Stromal cell of bone marrow (primary cell): ENCODE measurements at places on chromosomes 4 and X.
A peak's percentile ranks its signal among the peaks of the same experiment; 100 is the strongest.

- DNase-seq: no peak
These were observed 10.4 kb upstream of the DGAT2L6 start for GRCh38 chrX:70166601-70167590.

GRCh38 chr4:117093571-117093970 is 8.2 kb upstream of the TRAM1L1 start:
- DNase-seq: peak; percentile 37

- DNase-seq: no peak
These were observed 336.5 kb downstream of the BMPR1B start for GRCh38 chr4:95093936-95094929.

- DNase-seq: no peak
These were observed 101.7 kb downstream of the CORIN start for GRCh38 chr4:47736146-47736545.

GRCh38 chr4:18440527-18441202 is 419.1 kb upstream of the LCORL start:
- DNase-seq: no peak

DNA sequence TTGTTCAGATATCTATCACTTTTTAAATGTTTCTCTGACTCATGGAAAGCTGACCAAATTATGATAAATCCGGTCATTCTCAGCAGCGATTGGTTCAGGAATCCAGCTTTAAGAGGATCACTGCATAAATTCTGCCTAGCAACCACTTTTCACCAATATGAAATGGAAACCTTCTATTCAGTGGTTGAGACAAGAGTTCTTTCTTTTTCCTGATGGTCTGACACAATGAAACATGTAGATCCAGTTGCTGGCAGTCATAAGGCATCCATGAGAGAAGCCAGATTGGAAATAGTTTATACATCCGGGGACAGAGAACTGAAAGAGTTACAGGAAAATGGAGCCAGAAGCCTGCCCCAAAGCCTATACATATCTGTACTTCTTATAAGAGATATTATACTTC is 27.2 kb downstream of the MAB21L2 start:
- DNase-seq: no peak

- no peak for DNase-seq
These were observed 2183.9 kb upstream of the TENM3 start for GRCh38 chr4:180059216-180059881.

DNA sequence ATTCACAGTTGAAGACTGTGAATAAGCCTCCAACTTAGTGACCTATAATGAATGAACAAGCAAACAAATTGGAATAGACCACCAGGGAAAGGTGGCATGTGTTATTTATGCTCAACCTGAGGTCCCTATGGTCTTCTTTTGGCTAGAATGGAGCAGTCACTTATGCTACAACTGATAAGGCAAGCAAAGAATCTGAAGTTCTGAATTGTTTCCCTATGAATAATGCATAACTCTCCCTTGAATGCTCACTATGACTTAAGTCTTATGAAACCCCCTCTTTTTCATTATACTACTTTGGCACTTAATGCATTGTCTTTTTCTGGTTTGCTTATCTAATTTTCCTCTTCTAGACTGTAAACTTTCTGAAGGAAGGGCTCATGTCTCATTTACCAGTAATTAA is 2.6 kb downstream of the GIMD1 start:
- DNase-seq: no peak

DNA sequence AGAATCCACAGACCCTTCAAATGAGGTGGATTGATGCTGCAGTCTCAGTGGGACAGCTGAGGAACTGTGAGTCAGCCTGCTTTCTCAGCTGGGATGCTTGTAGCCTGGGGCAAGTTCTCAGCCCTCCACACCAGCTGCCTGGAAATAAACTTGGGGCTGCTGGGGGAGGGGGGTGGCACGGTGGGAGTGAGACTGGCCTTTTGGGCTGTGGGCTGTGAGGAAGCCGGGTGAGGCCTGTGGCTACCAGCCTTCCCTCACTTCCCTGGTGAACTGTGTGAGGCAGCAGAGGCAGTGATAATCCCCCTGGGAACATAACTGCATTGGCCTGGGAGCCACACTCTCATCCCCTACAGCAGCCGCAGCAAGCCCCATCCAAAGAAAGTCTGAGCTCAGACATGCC is 114.5 kb upstream of the GUCY1A1 start:
- DNase-seq: no peak

- DNase-seq: peak; percentile 6
These were observed 576.8 kb downstream of the GBA3 start for GRCh38 chr4:23269566-23269965.

DNA sequence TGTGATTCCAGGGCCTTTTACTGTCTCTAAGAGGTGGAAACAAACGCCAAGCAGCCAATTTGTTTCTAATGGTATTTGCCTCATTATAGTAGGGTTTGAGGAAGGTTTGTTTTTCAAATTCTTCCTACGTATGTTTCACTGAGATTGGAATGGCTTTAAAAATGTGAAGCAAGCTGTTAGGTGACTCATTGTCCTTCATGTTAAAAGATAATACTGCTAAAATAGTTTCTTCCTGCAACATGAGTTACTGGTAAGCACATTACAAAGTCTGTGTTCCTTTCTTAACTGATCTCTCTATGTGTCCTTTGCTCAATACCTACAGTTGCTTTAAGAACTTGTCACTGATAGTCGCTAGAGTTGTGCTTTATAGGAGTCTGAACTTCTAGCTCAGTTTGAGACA is 1183.9 kb downstream of the RPA4 start:
- DNase-seq: no peak

DNA sequence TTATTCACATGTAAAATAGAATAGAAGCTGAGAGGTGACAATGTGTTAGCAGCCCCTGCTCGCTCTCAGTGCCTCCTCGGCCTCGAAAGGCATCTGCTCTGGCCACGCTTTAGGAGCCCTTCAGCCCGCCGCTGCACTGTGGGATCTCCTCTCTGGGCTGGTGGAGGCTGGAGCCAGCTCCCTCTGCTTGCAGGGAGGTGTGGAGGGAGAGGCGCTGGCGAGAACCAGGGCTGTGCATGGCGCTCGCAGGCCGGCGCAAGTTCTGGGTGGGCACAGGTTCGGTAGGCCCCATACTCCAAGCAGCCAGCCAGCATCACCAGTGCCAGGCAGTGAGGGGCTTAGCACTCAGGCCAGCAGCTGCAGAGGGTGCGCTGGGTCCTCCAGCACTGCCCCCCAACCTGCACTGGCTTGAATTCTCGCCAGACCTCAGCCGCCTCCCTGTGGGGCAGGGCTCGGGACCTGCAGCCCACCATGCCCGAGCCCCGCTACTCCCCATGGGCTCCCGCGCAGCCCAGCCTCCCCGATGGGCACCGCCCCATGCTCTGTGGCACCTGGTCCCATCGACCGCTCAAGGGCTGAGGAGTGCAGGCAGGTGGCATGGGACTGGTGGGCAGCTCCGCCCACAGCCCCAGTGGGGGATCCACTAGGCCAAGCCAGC is 1346.7 kb upstream of the IGFBP7 start:
- DNase-seq: no peak

DNA sequence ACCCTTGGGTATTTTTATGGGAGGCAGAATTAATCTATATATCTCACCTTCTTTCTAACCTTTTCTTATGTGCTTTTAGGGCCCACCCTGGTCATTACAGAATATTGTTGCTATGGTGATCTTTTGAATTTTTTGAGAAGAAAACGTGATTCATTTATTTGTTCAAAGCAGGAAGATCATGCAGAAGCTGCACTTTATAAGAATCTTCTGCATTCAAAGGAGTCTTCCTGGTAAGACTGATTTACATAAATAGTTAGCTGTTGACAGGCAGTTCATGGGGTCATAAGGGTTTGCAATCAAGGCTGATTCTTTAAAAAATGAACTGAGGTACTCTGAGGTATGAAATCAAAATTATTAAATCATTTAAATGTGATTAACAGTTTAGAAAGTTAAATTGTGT is 71.5 kb downstream of the KIT start:
- no peak for DNase-seq

DNA sequence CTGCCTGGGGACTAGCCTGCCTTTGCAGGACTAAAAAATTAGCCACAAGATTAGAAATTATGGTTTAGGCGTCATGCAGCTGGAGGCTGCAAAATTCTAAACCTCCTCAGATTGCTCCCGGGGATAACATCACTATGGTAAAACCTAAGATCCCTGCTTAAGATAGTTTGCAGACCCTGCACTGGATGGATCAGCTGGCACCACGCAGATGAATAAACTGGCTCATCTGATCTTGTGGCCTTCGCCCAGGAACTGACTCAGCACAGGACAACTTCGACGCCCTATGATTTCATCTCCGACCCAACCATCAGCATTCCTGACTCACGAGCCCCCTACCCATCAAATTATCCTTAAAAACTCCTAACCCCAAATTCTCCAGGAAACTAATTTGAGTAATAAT is 482.4 kb downstream of the SPRY1 start:
- no peak for DNase-seq

DNA sequence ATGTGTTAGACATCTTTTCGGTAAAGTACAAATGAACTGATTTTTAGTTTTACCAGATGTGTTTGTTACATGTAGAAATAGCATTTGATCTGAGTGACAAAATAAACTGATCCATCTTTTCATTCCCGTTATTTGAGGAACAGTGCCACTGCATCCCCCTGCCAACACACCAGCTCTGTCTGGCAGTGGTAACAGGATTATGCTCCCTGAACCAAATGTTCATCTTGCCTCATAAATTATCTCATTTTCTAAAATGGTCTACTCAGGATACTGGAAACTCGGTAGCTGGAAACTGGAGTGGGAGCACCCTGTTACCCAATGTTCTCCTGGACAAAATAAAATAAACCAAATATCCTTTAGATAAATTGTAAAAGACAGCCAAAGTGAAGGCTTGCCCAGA is 171.6 kb downstream of the FAT4 start:
- no peak for DNase-seq

DNA sequence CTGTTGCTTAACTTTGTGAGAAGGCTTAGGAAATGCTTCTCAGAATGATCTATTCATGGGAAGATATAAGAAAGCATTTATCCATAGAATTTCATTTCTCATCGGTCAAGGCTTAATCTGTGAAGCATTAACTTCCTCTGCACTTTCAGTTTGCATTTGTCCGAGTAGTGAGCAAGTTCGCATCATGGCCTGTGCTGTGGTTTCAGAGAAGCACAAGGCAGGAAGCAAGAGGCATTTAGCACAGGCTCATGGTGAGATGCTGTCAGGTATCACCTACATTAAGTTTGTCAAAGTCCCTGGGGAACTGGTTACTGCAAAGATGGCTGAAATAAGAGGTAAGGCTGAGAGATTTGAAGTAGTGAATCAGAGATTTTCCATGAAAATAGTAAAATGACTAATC is 244.9 kb downstream of the NAP1L3 start:
- no peak for DNase-seq

DNA sequence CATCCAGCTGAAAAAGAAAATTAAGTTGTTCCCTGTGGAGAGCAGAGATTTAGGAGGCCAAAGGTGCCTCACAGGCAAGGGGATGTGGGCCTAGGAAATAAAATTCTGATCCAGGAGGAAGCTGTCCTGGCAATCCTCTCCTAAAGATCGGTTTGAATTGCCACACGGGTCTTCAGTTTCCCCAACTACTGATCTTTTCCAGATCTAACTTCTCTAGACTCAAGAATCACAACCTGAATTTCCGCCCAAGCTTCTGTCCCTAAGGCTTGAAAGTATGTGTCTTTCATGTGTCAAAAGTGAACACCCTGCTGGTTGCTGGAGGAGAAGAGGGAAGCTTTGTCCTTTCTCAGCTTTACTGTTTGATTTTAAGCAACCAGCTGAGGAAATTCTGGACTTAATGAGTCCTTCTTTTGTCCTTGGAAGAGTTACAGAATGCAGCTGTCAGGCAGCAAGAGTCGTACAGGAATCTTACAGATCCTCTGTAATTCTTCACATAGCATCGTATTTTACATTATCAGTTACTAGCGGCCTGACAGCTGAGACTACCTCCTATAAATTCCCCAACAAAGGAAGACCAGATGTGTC is 93.8 kb downstream of the INPP4B start:
- no peak for DNase-seq

DNA sequence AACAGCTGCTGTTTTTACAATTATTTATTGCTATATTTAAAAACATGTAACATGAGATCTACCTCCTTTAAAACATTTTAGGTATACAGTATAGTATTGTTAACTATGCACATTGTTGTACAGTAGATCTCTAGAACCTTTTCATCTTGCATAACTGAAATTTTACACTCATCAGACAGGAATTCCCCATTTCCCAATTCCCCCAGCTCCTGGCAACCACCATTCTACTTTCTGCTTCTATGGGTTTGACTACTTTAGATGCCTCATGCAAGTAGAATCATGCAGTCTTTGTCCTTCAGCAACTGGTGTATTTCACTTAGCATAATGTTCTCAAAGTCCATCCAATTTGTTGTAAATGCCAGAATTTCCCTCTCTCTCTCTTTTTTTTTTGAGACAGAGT is 9.7 kb upstream of the LSM6 start:
- DNase-seq: peak; percentile 53

GRCh38 chr4:74308215-74308614 is at the start of gene EPGN:
TSS of gene EPGN (plus strand) at chr4:74308470. CDS start at chr4:74308534, 64 bp downstream.
- no peak for DNase-seq

DNA sequence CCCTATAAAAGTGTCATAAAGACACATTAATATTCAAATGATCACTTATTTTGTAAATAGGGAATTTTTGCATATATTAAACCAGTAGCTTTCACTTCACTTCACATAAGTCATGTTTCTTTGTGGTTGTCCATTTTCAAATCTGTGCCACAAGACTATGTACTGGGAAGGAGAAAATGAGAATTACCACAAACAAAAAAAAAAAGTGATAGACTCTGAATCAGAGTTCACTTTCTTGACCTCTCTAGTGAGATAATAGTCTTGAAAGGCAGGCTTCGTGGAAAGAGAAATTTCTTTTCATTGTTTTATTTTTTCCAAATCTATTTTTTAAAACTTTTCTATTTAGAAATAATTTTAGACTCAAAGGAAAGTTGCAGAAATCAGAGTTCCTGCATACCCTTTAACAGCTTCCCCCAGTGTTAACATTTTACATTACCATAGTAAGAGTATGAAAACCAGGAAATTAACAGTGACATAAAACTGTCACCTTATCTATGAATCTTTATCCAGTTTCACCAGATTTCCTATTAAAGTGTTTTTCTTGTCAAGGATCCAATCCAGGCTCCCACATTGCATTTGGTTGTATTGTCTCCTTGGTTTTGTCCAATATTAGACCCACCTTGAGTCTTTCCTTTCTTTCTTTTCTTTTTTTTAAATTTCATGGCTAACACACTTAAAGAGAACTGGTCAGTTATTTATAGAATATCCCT is 215.4 kb upstream of the PGRMC2 start:
- DNase-seq: no peak

- no peak for DNase-seq
These were observed 446.0 kb upstream of the PITX2 start for GRCh38 chr4:111068883-111069282.

DNA sequence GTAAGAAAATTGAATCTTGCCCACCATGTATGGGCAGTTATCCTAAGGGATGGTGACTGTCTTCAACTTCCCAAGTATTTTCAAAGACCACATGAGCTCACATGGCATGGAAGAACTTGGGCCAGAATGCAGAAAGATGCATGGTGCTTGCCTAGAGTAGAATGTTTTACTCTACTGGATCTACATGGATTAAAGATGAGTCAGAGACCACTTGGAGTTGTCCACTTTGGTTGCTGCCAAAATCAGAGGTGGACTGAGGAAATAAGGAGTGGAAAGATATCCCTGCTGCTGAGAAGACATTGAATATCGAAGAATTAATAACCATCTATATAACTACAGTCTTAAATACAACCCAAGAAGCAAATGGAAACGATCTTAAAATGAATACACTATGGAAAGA is 498.1 kb downstream of the NLGN4X start:
- DNase-seq: no peak
